CD4-positive, alpha-beta T cell (primary cell): ENCODE measurements at places on chromosomes 13 and 19.

- DNase-seq, result no peak
Measured at GRCh38 chr13:63516124-63516523, 2100.5 kb upstream of the PCDH20 start.

DNA sequence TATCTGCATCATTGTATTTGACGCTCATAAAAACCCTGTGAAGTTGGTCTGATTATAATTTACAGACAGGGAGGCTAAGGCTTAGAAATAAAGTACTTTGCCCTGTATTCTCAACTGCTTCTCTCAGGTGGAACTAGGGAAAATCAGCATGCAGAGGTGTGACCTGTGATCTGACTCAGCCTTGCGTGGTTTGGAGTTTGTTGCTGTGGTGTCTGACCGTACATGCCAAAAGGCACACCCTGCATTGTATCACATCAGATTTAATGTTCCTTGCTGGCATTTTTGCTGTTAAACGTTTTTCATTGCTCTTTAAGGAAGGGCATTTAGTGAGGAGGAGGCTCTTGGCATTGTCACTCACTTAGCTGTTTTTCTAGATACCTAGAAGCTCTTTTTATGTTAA is 58.8 kb upstream of the C1QTNF9B start:
- DNase-seq, result no peak

DNA sequence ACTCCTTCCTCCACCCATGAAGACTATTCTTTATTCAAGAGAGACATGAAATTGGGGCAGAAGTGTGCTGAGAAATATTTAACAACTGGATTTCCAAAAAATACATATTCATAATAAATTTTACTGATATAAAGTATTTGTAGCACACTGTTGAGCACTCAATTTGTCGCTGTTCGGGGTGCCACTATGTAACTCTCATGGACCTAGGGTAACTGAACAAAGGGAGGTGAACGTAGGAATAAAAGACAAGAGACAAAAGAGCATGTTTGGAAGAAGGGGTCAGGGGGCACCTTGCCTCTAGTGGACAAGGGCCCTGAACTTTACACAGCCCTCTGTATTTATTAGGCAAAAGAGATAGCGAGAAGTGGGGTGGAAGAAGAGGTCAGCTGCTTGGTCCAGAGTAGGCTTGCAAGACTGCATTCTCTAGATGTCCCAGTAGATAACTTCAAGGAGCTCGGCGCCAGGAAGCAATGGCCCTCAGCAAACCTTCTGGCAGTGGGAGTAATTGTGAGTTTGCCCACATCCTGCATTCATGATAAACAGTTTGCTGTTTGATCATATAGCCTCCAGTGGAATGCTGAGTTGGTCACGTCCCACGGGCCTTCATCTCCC is 4.5 kb upstream of the ZNF175 start:
- DNase-seq, result no peak

DNA sequence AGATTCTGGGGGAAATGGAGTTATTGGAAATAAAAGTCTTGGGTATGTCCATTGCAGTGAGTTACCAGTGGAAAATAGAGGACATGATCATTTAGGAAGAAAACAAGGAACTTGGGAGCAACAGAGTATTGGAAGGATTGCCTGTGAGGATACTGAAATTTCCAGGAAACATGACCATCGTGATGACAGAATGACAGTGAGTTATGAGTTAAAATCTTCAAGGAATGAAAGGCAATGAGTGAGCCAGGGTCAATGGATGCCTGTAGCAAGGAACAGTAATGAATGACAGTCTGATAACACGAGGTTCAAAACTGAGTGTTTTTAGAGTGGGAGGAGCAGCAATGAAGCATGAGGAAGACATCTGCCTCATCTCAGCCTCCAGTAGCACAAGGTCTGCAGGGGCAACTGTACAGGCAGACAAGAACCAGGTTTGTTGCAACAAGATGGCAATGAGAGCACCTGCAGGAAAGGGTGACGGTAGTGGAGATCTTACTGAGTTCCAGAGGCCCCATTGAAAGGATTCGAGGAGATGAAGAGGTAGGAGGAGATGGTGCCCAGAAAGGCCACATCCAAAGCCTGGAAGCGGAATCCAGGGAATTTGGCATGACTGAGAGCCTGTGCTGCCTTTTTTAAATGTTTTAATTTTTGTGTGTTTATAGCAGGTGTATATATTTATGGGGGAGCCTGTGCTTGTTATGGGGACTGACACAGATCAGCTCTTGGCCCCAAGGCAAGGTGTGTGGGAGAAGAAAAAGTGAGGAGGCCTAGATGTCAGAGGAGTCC is 43.9 kb downstream of the N4BP2L1 start:
- no peak for DNase-seq

DNA sequence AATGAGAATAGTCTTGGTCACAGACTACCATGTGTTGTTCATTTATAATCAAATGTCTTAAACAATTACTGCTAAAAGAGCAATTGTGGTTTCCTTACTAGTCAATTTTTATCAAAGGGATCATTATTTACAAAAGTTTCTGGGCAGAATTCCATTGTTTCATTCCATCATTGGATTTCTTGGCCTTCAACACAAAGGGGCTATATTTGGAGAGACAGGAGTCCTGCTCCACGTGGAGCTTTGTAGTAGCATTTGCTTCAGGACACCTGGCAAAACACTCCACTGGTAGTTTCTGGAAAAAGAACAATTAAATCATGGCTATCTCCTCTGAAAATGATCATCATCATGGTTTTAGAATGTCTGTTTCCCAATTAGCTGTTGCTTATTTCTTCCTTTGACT is 22.3 kb upstream of the STARD13 start:
- no peak for DNase-seq

GRCh38 chr13:101210774-101211173 is 205.5 kb downstream of the NALCN start:
- DNase-seq, result no peak

DNA sequence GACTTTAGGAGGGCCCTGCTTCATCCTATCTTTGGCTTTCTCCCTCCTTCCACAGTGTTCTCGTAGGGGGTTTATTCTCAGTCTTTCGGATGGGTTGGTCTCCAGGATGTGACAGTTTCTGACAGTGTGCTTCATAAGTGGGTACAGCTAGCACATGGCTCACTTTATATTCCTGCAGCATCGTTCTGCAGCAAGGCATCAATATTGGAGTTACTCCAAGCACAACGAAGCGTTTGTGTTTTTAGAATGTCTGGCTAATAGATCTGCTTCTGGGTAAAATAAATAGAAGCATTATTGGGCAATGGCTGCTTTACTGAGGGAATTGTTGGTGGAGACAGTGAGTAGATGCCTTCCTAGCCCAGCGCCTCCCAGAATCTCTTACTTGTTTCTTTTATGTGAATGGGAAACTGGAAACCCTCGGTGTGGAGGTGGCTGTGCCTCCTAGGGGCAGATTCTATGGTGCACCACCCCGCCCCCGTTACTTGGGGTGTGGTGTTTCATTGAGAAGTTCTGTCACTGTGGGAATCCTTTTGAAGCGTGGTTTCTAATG is 2.0 kb downstream of the FARP1 start:
- no peak for DNase-seq

DNA sequence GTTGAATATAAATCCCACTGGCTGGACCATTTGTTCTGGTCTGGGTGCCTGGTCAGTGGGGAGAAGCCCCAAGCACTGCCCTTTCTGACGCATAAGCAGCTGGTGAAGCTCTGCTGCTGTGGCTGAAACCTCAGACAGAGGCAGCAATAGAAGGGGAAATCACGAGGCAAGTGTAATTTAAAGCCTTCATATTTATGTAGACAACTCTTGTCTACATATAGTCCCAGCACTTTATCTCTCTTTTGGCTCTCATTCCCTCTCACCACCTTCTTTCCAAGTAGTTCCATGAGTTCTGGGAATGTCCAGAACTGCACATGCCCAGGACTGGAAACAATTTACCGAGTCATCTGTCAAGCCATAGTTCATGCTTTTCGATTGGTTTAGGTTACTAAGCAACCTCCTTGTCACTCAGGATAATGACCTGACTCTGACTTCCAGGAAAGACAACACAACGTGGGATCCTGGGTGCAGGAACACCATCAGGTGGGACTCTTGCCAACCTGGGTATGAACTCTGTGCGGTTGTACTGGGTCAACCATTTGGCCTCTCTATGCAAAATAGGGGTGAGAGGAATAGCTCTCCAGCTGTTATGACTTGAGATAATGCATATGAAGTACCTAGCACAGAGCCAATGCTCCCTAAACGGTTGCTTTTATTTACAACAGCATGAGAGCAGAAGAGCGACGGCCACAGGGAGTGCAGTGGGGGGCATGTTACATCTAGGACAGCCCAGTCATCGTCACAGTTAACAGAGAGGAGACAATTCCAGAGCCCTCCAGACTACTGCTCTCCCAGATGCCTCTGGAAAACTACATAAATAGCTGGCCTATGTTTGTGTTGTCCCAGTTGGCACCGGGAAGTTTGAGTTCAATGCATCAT is 321.9 kb downstream of the FOXO1 start:
- DNase-seq, result no peak

DNA sequence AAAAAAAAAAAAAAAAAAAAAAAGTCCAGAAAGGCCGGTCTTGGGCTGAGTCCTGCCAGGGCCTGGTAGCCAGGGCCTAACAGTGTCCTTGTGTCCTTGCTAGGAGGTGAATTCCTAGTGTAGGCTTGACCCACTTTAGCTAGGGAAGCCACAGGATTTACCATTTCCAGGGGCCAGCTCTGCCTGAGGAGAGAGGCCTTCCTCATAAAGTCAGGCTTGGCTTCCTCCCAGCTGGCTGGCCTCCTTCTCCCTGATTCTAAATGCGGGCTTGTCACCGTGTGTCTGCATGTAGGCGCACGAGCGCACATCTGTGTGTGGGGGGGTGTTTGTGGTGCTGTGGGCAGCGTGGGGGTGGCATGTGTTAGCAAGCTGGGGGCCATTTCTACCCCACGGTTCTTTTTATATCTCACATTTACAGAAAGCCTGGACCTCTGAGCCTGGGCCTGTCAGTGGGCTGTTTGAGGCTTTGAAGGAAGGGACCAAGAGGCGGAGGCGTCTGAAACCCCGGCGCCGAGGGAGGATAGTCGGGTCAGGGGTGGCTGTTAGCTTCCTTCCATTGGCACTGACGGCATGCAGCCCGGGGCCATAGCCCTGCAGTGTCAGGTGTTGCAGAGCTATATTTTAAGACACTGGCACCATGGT is 31.7 kb downstream of the IER2 start:
- DNase-seq, result no peak

- peak; percentile 73 for DNase-seq
Measured at GRCh38 chr19:10339380-10339960, at the start of gene ICAM3. ICAM3 (minus strand) TSS chr19:10339624; CDS start chr19:10339614, 10 bp downstream.

DNA sequence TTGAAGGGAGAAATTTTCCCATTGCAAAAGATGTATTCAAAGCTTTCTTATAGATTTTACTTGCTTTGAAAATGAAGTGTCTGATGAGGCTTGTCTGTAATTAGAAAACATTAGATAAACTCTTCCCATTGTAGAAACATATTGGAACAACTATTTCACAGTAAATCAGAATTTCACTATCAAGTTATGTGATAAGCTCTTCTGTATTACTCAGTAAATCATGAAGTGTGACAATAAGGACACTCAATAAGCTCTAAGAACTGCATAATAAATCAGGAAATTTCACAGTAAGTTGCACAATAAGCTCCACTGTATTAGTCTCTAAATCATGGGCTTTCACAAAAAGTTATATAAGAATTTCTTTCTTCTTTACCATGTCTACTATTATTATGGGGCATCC is 1546.6 kb downstream of the SLITRK5 start:
- DNase-seq, result no peak
